ENCODE measurements at places on chromosomes 16 and 17.

DNA sequence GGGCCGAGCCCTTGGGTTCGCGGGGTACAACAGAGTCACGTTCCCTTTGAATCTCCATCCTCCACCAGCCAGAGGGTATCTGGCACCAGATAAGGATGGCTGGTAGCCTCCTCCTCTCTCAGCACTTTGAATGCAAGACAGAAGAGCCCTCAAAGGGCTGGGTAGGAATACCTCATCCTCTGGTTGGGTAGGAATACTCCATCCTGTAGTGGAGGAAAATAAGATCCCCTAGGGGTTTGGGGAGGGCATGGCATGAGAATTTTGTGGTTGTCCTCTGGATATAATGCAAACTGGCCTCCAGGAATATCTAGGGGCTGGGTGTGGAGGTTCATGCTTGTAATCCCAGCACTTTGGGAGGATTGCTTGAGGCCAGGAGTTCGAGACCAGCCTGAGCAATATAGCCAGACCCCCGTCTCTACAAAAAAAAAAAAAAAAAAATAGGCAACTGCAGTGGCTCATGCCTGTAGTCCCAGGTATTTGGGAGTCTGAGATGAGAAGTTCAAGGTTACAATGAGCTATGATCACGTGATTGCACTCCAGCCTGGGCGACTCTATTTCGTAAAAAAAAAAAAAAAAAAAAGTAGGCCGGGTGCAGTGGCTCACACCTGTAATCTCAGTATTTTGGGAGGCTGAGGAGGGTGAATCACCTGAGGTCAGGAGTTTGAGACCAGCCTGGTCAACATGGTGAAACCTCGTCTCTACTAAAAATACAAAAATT, 2.7 kb downstream of the IGFBP4 start:
- no peak for DNase-seq

GRCh38 chr17:39318636-39319035, 82.8 kb downstream of the FBXL20 start:
- DNase-seq = no peak

- no peak for DNase-seq
These were observed 31.6 kb upstream of the BCAS3 start for GRCh38 chr17:60645918-60646523.

DNA sequence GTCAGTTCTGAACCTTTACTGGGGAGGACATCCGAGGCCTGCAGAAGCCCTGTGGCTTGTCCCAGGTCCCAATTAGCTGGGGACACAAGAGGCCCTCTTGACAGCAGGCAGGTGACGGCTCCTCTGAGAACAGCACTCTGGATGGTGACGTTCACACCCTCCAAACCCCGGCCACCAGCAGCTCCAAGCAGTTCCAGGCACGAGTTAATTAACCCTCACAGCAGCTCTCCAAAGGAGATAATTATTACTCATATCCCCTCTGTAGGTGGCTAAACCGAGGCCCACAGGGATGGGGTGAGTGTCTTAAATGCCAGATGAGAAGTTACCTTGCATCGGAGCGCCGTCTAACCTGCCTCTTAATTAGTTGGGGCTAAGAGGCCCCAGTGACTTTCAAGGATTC, 168.9 kb upstream of the CIBAR2 start:
- DNase-seq = no peak

DNA sequence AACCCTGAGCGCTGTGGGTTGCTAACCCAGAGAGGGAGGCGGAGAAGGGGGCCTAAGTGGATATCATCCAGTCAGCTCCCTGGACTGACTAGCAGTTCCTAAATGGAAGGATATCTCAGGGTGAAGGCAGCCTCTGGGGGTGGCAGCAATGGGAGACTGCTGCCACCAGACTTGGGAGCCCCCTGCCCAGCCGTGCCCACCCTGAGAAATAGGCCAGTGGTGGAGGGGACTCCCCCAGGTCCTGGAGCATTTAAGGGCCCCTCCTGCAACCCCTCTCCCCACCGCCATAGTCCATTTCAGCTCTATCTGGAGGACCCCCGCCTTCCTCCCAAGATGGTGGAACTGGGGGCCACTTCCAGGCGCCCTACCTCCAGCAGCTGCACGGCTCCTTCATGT, 8.4 kb downstream of the TSPOAP1 start:
- DNase-seq = no peak

- DNase-seq = peak; percentile 53
These were observed 331.9 kb downstream of the SEC14L1 start for GRCh38 chr17:77472468-77473310.

DNA sequence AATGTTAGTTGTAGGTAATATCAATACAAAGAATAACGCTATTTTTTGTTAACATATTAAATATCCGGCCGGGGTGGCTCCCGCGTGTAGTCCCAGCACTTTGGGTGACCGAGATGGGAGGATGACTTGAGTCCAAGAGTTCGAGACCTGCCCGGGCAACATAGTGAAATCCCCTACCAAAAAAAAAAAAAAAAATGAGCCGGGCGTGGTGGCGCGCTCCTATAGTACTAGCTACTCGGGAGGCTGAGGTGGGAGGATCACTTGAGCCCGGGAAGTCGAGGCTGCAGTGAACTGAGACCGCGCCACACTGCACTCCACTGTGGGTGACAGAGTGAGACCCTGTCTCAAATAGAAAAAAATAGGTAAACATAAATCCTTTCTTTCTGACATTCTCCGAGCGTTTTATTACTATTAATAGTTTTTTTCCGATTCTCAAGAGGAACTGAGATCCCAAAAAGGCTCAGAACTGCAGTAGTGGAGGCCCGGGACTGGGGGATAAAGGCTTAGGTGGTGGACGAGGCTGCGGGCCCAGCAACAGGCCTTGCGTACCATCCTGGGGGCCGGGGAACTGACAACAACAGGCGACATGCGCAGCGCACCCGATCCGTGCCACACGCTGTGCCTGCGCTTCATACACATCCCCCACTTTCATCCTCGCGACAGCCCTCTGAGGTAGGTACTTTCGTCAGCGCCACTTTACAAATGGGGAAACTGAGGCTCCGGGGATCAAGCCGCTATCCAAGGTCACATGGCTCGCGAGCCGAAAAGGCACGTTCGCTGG, 919 bp downstream of the N4BP1 start:
- peak; percentile 31 for DNase-seq

- peak; percentile 63 for DNase-seq
These were observed 1.0 kb upstream of the ATP2A3 start for GRCh38 chr17:3965118-3965800.

- DNase-seq = no peak
These were observed 249.5 kb downstream of the CA10 start for GRCh38 chr17:51908841-51909537.

DNA sequence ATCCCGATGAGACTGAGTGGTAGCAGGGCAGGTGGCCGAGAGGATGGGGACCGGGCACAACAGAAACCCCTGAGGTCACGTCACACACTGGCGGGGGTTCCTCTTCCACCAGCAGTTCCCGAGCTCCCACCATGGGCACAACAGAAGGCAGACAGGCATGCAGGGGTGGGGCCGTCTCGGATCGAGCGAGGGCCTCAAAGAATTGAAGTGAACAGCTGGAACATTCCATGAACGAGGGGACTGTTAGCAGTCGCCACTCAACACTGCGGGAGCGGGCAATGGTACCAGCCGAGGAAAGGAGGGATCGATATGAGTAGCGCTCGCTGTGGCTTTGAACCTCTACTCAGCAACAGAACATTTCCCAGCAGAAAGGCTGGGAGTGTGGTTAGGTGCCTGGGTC, 5.3 kb downstream of the CEP131 start:
- no peak for DNase-seq

DNA sequence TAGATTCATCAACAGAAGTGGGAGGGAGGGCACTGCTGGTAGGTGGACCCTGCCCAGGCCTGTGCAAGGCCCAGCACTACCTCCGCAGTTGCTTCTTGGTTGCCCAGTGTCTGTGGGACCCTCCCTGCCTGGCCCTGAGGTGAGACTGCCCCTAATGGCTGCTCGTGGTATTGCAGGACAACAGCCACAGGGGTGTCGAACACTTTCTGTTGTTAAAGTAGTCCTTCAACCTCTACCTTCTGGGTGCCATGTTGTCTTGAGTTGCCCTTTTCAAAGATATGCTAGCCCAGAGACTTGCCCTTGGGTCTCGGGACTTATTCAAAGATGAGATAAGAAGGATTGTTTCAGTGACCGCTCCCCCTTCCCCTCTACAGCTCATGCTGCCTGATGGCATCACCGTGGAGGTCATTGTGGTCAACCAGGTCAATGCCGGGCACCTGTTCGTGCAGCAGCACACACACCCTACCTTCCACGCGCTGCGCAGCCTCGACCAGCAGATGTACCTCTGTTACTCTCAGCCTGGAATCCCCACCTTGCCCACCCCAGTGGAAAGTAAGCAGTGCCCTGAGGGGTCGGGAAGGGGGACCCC, 29.1 kb downstream of the AKAP1 start:
- DNase-seq = no peak

DNA sequence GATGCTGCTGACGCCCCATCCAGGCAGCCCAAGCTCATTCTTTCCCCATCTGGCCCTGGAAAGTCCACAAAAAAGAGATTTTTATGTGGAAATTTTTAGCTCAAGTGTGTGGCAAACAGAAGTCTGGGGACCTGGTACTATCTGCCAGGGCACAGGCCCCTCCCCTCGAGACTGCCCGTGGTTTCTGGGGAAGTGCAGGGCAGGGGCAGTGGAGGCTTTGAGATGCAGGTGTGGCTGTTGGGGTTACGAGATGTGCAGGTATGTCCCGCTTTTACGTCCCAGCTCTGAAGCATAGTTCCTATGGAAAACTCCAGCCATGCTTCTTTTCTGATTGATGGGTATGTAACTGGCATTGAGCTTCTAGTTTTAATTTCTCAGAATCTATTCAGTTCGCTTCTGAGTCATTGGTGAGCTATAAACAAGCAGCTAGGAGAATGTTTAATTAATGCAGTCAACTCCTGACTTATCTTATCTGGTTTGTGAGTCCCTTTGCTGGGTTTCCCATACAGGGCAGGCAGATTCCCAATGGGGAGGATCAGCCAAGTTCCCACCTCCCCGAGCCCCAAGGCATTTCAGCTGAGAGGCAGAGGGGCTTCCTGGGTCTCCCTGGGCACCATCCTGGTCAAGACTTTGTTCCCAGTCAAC, 16.2 kb downstream of the TBX4 start:
- DNase-seq = peak; percentile 54

- no peak for DNase-seq
These were observed 23.3 kb upstream of the NOG start for GRCh38 chr17:56570199-56570598.

GRCh38 chr16:78309763-78310162, 210.3 kb downstream of the WWOX start:
- DNase-seq = no peak

- DNase-seq = no peak
These were observed 119.4 kb downstream of the KCNJ2 start for GRCh38 chr17:70288540-70289290.

- DNase-seq = peak; percentile 66
These were observed 51.7 kb downstream of the VAT1L start for GRCh38 chr16:77840093-77840492.

DNA sequence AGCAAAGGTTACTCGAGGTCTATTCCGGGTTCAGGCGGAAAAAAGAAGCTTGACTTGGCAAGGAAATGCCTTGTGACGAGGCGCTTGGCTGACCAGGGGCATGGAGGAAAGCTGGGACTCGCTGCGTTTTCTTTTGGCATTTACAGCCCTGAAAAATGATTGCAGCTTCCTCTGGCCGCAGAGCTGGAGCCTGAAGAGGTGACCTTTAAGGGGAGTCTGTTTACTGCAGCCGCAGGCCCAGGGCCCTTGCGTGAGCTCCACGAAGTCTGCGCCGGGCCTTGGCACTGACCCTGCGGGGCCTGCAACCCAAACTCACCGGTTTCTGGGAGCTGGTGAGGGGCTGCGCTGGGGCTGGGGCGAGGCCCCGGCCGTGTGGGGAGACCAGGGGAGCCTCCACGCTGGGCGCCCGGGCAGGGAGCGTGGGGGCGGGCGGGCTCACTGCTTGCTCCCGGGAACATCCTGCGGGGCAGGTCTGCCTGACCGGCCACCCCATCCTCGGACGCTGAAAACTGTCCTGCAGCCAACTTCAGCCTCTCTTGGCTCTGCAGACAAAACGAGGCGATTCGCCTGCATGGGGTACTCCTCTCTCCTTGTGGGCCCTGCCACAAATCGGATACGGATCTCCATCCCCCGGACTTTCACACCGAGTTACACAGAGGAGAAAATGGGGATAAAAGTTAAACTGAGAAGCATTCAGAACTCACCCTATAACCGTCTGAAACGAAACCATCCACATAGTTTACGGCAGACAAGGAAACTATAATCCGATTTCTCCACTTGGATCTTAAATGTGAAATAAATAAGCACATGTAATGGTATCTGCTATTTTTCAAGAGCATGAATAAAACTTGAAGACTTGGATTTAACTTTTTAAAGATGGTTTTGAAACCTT, 206.3 kb upstream of the FOXF1 start:
- peak; percentile 89 for DNase-seq

- DNase-seq = peak; percentile 28
These were observed 64.1 kb downstream of the RMI2 start for GRCh38 chr16:11409398-11409797.

- peak; percentile 79 for DNase-seq
These were observed at the start of gene TUBB3 for GRCh38 chr16:89922884-89923639. TUBB3 (plus strand) TSS chr16:89923342; CDS start chr16:89923402, 60 bp downstream.

- no peak for DNase-seq
These were observed 43.4 kb downstream of the MFSD11 start for GRCh38 chr17:76781056-76781982.

DNA sequence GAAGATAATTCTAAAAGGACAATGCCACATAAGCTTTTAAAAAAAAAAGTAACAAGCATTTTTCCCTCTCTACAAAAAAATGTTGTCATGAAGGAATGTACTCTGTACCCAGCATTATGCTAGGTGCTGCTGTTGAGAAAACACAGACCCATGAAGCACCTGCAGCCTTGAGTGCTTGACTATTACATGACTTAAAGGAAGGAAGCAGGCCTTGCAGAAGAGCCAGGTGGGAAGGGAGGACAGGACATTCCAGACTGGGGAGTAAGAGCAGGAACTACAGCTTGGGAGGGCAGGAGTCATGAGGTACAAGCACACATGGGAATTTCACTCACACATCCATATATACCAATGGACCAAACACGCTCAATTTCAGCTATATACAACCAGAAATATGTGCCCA, 3.8 kb downstream of the MYO1D start:
- DNase-seq = no peak

DNA sequence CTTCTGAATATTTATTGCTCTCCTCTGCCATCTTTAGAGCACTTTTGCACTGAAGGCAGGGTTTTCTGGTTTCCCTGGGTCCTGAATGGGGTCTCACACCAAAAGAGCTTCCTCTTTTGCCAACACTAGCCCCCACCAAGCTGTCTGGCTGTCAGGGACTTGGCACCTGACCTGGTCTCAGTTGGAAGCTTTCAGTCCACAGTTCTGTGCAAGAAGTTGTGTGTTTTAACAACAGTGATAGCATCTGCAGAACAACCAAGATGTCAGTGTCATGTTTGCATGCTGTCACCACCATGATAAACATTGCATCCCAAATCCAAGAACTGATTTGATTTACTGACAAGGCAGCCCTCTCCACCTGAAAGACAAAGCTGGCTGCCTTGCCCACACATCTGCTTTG, 448.5 kb upstream of the CCL2 start:
- DNase-seq = no peak

GRCh38 chr17:60631119-60631518, 31.1 kb downstream of the PPM1D start:
- DNase-seq = no peak

- no peak for DNase-seq
These were observed 8.9 kb upstream of the TMEM101 start for GRCh38 chr17:44023545-44024270.

- DNase-seq = peak; percentile 89
These were observed 63.6 kb downstream of the SMG6 start for GRCh38 chr17:2239882-2240430.

- DNase-seq = no peak
These were observed 160.6 kb downstream of the CYB561 start for GRCh38 chr17:63285551-63285950.

- no peak for DNase-seq
These were observed 215.7 kb downstream of the PRKCA start for GRCh38 chr17:66518108-66518507.

All from fibroblast of villous mesenchyme (primary cell).